ENCODE measurements at places on chromosomes 13 and 19.

DNA sequence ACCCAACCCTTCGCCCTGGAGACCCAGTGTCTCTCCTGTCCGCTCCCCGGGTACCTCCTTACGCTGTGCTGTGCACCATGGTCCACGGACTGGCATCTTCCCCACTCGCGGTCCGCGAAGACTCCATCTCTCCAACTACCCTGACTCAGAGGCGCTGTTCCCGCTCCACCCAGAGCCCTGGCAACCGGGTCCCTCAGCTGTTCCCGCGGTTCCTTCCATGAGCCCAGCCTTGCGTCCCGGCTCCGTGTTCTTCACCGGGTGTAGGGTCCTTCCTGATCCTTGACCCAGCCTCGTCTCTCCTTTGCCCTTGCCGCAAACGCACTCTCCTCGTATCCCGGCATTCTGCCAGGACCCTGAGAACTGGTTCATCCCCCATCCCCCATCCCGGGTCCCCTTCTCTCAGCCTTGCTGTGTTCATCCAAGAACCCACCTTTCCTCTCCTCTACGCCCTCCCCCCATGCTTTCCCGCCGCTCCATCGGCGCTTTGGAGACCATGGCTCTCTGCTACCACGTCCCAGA is 664 bp downstream of the ICAM5 start:
- no peak for DNase-seq

- peak; percentile 67 for DNase-seq
Measured at GRCh38 chr13:85509512-85509911, 289.7 kb downstream of the SLITRK6 start.

GRCh38 chr13:54934121-54934520 is 1905.5 kb downstream of the OLFM4 start:
- DNase-seq = no peak

DNA sequence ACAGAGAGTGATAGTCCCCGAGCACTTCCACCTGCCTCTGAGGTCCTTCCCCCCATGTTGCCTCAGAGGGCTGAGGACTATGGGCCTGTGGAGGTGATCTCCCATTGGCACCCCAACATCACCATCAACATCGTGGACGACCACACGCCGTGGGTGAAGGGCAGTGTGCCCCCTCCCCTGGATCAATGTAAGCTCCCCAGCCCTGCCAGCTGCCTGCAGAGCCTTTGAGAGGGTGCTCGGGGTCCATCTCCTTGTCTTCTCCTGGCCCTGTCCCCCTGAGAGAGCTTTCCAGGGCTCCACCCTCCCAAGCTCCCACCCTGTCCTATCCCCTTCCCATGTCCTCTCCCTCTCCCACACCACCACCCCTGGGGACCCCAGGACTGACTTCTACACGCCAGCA is 14.9 kb upstream of the RELB start:
- DNase-seq = no peak

GRCh38 chr13:77853703-77854102 is 64.9 kb downstream of the EDNRB start:
- no peak for DNase-seq

GRCh38 chr19:45895519-45895972 is 6.9 kb downstream of the MYPOP start:
- no peak for DNase-seq

- DNase-seq = peak; percentile 46
Measured at GRCh38 chr13:23433171-23434153, at the start of gene SACS. TSS of gene SACS (minus strand) at chr13:23433702. CDS start at chr13:23411239, 22,463 bp downstream.

DNA sequence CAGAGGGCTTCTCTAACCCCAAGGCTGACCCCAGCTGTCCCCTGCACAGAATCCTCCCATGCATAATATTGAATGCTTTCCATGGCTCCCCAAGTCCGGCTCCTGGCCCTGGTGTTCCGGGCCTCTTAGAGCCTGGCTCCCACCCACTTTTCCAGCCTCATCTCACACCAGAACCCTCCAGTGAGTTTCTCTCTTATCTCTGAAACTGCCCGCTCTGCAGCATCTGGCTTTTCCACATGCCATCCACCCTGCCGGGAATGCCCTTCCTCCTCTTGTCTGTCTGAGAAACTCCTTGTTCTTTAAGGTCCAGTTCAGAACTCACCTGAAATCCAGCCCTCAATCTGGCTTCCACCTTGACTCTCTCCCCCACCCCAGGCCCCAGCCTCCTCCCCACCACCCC is 6.8 kb downstream of the SYNGR4 start:
- DNase-seq = no peak

DNA sequence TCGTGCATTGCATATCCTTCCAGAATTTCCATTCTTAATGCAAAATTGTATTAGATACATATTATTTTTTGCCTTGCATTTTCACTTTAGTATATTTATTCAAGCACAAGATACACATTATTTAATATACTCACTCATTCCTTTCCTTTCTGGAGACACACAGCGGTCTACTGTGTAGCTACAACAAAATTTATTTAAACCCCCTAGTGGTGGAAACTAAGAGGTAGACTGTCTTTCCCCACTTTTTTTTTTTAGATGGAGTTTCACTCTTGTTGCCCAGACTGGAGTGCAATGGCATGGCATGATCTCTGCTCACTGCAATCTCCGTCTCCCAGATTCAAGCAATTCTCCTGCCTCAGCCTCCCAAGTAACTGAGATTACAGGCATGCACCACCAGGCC is 2040.3 kb upstream of the PCDH20 start:
- DNase-seq = no peak
